ENCODE measurements at places on chromosomes 1 and 21.

DNA sequence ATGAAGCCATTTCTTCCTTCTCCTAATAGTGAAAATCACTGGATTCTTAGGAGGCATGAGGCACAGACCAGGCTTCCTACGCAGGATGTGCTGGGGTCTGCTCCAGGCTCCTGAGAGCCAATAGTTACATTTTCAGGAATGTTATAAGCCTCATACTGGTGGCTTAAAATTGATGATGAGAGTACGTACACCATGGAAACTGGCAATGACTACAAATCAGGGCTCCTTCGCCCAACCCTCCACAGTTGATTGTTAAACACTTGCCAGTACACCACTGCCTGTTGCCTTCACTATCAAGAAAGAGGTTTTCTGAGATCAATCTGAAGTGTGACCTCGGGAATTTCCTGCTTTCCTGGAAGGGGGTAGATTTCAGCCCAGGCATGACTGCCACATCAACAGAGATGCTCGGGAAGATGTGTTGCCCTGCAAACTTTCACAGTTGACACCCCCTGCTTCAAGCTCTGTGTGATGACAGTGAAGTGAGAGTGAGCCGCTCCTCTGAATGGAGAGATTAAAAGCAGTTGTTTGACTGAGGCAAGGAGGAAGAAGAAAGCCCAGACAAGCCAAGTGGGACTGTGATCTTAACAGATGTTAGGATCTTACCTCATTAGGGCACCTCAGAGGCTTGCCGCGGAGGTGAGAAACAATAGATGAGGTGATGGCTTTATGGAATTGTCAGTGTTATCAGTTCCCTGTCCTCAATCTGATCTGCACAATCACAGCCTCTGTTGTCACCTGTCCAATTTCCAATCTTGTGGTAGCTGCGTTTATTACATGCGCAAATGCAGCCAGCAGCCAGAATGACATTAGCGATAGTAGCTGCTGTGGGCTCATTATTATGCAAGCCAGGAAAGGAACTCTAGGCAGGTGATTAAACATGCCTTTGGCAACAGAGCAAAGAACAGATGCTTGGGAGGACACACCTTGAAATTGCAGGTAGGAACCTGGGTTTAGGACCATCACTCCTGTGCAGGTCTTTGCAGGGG is 277.3 kb downstream of the KAZN start:
- DNase-seq, result no peak

DNA sequence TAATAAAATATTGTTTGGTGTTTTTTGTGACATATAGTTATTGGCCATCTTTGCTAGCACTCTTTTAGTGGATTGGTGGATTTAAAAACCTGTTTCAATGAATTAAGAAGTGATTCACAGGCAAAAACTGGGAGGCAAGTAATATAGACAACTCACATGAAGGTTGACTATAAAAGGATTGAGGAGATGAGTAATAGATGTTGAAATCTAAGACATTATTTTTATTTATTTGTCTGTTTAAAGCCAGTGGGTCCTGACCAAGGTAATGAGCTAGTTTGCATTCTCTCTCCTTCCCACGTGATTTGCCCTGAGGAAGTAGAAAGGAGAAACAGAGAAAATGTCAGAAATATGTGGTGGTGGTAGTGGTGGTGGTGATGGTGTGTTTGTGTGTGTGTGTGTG is 351.5 kb upstream of the ZP4 start:
- no peak for DNase-seq

DNA sequence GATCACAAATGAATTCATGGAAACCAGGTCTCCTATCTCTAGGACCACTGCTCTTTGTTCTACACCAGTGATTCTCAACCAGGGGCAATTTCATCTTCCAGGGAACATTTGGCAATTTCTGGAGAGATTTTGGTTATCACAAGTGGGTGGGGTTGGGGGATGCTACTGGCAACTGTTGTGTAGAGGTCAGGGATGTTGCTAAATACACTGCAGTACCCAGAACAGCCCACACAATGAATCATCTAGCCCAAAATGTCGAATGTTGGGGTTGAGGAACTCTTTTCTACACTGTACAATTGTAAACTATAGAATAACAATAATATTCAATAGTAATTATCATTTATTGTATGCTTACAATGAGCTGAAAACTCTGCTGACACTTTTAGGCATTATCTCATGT is 55.7 kb upstream of the UBE2U start:
- no peak for DNase-seq

GRCh38 chr21:41895643-41896493 is 16.7 kb upstream of the PRDM15 start:
- DNase-seq, result peak; percentile 34

- DNase-seq, result no peak
These were observed 71.0 kb downstream of the RGS13 start for GRCh38 chr1:192706936-192707335.
